Stimulated activated CD4-positive, alpha-beta T cell treated with anti-CD3 and anti-CD28 coated beads, Interleukin-2, amount 100 ng/mL, for 48 hours (primary cell): ENCODE measurements at places on chromosomes 16 and 17.

- DNase-seq = no peak
Observed at GRCh38 chr17:28043741-28044140, 1.3 kb downstream of the NLK start.

DNA sequence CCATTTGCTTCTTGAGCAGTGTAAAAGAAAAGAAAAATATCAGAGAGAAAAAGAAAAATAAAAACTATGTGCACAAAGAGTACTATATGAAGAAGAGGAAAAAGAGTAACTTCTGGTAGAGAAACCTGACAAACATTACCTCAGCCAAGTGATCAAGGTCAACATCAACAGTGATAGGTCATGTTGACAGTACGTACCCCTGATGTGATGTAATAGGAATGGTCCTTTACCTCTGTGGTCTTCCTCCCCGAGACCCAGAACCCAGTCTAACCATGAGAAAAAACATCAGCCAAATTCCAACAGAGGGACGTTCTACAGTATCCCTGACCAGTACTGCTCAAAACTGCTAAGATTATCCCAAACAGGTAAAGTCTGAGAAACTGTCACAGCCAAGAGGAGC is 4.4 kb downstream of the GSDMB start:
- no peak for DNase-seq

DNA sequence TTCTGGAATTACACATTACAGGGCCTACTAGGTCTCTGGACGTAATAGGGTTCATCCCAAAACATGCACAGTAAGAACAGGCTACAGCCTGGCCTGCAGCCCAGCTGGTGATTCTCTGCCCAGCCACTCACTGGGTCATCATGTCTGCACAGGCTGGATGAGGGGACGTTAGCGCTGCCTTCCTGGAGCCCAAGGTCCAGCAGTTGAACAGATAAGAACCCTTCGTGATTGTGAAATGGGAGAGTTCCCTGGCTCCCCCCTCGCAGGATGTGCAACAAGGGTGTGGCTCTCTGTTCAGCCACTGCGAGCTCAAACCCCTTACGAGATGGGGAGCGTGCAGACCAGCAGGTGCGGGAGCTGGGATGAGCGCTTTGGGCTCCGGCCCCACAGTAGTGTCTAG is 200.0 kb upstream of the CDH5 start:
- no peak for DNase-seq

GRCh38 chr17:48576479-48577309 is 1.5 kb downstream of the HOXB4 start:
- no peak for DNase-seq

GRCh38 chr17:81022344-81022676 is 12.6 kb upstream of the BAIAP2 start:
- DNase-seq = no peak
